ENCODE measurements at places on chromosomes 16 and 17.

DNA sequence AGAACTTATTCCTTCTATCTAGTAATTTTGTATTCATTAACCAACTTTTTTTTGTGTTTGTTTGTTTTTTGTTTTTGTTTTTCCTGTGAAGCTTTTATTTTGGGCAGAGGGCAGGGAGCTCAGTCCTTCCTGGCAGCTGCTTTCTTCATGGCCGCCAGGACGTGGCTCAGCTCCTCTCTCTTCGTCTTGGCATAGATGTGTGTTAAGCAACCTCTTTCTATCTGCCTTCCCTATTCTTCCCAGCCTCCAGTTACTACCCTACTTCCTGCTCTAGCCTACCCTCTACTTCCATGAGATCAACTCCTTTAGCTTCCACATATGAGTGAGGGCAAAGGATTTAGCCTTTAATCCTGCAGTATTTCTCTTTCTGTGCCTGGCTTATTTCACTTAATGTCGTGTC, 8.2 kb upstream of the BRD7 start:
- DNase-seq = no peak

DNA sequence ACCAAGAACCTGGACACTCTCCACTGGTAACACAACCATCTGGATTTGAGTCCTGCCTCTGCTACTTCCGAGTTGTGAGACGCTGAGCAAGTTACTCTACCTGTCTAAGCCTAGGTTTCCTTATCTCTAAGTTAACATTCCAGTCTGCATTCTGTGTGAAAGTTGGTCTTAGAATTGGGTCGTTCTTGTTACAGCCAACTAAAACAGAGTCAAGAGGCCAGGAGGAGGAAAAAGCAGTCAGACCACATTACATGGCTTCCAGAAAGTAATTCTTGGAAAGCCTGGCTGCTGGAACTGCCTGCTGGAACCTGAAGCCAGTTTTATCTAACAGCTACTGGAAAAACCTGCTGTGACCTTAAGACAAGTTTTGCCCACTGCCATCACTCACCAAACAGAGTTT, 38.4 kb upstream of the XYLT1 start:
- DNase-seq = no peak

DNA sequence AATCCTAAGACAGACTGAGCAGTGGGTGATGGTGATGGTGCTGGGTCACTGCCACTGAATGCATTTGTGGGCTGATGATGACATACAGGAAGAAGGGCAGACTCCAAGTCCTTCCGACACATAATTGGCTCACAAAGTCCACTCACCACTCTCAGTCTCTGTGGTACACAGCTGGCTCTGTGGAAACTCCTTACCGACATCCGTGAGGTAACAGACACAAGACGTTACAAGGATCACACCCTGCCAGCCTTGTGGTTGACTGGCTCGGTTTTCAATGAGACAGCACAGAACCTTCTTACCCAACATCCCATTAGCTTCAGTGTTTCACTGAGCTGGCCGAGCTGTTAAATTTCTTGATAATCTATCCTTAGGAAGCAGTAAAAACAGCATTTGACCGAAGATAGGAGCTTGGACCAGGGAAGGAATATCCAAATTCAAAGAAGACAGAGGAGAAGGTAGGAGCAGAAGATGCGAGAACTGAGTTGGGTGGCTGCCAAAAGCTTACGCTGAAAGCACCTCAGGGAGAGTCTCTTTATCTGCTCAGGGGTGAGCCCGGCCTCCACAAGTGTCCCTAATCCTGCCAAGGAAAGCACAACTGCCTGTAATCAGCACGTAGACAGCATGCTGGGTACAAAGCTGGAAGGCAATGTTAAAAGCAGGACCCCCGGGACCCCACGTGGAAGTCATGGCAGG, 5.5 kb upstream of the MXRA7 start:
- no peak for DNase-seq

- no peak for DNase-seq
Observed at GRCh38 chr17:33970279-33970678, 284.8 kb upstream of the CCL2 start.

DNA sequence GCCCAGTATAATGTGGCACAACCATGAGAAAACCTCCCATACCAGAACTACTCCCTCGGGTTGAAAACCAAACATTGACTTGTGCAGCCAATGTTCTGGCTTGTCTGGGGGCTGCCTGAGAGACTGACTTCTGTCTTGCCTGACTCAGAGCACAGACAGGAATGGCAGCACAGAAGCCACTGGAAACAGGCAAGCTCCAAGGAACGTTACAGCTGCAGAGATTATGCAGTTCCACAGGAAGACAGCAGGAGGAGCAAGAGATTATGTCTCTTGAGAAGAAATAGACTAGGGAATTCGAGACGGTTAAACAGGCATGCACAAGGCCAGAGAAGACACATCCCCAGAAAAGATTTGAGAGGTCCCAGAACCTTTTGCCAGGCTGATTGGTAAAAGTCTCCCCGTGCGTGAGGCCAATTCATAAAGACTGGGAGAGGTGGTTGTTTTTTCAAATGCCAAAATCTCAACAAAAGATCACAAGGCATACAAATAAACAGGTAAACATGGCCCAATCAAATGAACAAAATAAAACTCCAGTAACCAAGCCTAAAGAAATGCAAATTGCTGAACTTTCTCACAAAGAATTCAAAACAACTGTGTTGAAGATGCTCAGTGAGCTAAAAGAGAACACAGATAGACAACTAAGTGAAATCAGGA, 90.6 kb upstream of the CDH5 start:
- peak; percentile 68 for DNase-seq

GRCh38 chr16:85289760-85290625, 177.7 kb upstream of the CIBAR2 start:
- no peak for DNase-seq

- no peak for DNase-seq
Observed at GRCh38 chr16:12988071-12988470, 86.7 kb downstream of the SHISA9 start.

GRCh38 chr17:31524926-31525800, 133.7 kb downstream of the RAB11FIP4 start:
- peak; percentile 71 for DNase-seq

DNA sequence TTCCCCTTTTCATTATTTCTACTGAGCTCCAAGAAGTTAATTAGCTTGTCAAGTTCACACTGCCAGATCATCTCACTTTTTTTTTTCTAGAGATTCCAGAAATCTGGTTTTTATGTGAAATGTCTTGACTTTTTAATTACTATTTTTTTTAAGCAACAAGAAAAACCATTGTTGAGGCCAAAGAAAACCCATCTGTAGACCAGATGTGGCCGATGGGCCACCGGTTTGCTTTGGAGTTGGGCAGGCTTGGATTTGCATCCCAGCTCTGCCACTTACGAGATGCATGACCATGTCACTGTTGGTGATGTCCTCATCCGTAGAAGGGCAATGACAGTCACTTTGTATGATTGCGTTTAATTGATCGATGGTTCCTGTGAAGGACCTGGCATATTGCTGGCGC, 34.2 kb upstream of the MRTFB start:
- DNase-seq = no peak

- DNase-seq = peak; percentile 87
Observed at GRCh38 chr16:22898874-22899348, 84.9 kb downstream of the HS3ST2 start.

DNA sequence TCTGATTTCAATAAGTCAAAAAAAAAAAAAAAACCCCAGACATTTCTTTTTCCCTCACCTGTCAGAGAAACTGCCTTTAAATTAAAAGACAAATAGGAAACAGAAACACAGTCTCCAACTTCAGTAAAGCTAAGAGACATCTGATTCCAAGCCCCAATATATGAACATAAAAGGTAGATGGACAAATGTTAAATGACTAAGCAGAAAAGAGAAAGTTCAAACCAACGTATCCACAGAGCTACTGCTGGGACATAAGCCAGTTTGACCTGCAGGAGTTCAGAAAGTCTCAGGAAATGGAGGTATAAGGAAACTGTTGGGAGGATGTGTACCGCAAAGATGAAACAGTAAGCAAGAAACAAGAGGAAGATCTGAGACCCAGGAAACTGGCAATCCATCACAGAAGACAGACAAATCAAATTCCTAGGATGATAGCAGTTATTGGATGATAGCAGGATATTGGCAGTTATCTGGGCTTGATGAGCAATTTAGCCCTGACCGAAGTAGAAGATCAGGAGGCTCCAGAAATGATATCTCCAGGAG, 135.0 kb downstream of the BRIP1 start:
- no peak for DNase-seq

DNA sequence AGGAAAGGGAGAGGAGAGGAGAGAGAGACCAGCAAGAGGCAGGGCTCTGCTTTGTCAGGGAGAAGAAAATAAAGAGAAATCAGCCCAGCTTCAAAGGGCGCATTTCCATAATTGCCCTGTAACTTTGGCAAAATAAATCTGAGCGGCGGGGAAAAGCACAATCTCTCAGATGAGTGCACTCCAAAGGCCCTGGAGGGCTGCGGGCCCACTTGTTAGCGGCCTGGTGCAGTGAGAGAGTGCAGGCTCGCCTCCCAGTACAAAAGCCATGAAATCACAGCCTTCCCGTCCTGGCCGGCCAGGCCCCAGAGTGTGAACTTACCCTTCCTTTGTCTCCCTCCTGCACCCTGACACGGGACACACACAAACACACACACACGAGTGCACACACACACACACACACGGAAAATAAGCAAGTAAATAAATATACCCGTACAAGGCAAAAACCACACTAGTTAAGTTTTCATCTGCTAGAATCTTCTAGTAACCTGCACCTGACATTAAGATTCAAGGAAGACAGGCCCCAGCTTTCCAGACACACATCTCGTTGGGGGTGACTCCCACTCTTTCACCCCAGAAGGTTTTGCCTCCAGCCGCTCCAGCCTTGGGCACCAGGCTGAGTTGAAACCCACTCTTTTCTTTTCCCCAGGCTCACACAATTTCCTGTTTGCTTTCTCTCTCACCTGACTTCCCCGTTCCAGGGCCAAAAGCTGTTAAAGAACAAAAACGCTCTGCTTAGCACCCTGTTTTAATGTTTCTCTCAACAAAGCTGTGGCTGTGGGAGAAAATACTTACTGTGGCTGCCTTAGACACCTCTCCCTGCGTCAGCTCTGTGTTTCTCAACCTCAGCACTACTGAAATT, 8.5 kb downstream of the IRX3 start:
- DNase-seq = no peak

DNA sequence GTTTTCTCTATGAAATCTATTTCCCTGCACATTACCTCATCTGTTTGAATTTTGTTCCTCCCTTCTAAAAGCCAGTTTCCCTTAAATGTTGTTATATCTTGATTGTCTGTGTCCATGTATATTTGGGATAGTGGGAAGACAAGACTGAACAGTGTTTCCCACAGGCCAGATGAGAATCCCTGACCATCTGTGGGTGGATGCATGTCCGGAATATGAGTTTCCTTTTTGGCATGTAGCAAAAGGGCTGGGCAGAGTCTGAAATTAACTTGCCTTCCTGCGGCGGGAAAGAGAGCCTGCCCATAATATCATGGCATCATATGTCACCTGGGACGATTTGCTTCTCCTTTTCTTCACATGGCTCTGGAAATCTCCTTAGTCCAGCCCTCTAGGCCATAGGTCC, 385.8 kb upstream of the MAF start:
- DNase-seq = no peak

DNA sequence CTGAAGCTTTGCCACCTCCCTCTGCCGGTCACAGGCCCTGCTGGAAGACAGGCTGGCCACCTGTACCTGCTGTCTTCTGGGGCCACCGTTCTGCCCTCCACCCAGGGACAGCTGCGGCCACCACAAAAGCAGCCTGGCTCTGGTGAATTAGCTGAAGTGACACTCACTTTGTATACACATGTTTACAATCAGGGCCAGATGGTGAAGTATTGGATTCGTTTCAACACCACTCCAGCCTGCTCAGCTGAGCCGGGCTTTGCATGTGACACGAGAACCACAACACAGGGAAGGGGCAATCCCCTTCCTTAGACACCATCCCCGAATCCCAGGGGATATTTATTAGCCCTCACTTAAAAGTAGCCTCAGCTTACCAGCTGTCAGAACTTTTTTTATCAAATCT, 191.5 kb upstream of the RPL38 start:
- DNase-seq = no peak

DNA sequence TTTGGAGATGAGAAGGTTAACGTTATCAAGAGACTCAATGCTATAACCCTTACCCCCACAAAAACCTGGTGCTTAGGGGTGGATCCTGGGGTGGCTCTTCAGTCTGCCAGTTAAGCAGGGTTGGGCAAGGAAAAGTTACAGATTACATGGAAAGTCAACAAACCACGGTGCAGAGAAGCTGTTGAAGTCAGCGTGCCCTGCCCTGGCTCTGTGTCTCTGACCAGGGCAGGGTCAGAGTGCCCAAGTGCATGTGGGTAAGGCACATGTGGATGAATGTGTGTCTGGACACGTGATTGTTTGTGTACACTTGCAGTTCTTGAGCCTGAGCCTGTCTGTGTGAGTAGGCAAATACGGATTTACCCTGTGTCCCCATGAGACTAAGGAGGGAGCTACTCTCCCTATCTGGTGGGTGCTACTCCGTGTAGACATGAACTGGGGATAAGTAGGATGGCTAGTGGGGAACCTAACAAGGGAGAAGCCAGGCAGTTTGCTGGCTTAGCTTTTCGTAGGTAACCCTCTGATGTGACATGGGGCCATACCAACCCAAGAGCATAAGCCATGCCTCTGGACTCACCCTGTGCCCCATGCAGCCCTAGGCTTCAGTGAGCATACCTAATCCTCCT, 5.5 kb downstream of the IGFBP4 start:
- no peak for DNase-seq

DNA sequence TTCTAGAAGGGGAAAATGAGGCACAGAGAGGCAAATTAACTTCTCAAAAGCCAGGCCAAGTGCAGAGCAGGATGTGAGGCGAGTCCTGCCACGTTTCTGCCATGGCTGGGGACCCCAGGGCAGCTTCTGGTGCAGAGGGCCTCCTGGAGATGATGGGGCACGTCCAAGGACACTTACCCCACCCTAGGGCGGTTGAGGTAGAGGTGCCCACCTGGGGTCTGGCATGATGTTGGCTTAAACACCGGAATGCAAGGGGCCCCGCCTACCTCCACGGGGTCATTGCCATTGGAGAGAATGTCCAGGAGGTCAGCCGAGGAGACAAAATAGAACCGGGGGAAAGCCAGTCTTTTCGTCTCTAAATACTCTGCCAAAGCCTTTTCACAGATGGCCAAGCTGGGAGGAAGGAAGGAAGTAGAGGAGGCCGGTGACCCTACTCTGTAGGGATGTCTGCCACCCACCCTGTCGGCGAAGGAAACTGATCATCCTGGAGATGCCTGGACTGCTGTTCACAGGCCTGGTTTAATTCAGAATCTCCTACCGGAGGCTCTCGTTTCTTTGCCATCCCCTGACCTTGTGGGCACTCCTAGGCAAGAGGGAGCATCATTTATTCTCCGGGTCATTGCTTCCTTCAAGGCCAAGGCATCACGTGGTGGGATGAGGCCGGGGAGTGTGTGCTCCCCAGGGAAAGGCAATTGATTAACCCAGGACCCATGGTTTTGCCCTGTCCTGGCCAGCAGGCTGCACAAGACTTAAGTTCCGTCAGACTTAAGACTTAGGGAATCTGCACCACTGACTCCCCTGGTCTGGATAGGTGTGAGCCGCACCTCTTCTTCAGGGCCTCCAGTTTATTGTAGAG, 70.5 kb downstream of the DNAH17 start:
- DNase-seq = no peak

- no peak for DNase-seq
Observed at GRCh38 chr16:1496464-1496863, 3.3 kb downstream of the TELO2 start.
